ENCODE measurements at places on chromosomes 5 and 9.
A peak's percentile ranks its signal among the peaks of the same experiment; 100 is the strongest.

- DNase-seq, result no peak
These were observed 65.4 kb upstream of the ASTN2 start for GRCh38 chr9:117480253-117480652.

GRCh38 chr5:455806-456205 lies 12.8 kb downstream of the EXOC3 start:
- DNase-seq, result no peak

GRCh38 chr9:36118706-36119105 lies 17.8 kb upstream of the GLIPR2 start:
- no peak for DNase-seq

DNA sequence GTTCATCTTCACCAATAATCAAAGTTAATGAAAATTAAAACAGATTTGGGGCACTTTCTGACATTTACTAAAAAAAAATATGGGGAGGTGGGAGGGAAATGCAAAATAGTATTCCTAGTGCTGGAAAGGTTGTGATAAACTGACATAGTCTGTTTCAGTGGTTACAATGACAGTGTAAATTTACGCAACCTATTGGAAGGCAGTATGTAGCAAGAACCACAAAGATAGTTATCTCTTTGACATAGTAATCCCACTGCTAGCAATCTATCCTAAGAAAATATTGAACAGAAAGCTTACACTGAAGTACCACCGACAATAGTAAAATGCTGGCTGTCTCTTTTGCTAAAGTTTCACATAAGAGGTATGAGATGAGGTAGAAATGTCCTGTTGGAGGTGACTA lies 15.1 kb upstream of the EPB41L4B start:
- DNase-seq, result no peak

DNA sequence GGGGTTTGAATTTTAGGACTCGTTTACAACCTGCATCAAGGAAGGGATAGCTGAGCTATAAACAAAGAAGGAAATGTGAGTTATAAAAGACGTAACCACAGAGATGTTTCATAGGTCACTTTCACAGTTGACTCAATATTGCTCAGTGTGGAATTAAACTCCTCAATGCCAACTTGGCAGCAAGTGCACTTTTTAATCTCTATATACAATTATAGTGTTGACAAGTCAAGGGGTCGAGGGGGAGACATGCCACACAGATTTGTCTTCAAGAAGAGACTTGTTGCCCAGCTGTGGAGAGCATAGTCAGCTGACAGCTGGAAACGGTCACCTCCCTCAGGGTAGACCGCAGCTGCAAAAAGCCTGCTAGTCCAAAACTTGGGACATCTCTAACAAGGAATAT lies 163.4 kb upstream of the DMAC1 start:
- DNase-seq, result no peak

DNA sequence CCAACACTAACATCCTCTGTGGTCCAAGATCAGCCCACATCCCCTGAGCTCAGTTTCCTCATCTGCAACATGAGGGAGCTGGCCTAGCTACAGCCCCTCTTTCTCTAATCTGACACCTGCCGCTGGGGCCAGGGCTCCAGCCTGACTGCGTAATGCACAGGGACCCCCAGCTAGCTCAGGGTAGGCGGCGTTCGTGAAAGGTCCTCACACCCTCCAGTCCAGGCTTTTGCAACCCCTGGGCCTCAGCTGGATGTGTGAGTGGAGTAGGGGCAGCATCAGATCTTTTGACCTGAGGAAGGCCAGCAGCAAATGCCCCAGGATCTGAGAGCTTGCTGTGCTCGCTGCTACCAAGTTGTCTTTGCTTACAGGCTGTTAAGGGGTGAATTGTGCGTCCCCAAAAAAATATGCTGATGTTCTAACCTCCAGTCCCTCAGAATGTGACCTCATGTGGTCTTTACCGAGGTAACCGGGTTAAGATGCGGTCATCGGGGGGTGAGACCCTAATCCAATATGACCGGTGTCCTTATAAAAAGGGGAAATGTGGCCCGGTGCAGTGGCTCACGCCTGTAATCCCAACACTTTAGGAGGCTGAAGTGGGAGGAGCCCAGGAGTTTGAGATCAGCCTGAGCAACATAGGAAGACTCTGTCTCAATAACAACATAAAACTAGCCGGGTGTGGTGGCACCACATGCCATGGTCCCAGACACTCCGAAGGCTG lies 47.8 kb downstream of the PLPP7 start:
- DNase-seq, result no peak

- no peak for DNase-seq
These were observed 8.2 kb downstream of the SLC22A5 start for GRCh38 chr5:132377738-132378137.

GRCh38 chr5:88188458-88189132 lies 80.0 kb downstream of the TMEM161B start:
- DNase-seq, result no peak

DNA sequence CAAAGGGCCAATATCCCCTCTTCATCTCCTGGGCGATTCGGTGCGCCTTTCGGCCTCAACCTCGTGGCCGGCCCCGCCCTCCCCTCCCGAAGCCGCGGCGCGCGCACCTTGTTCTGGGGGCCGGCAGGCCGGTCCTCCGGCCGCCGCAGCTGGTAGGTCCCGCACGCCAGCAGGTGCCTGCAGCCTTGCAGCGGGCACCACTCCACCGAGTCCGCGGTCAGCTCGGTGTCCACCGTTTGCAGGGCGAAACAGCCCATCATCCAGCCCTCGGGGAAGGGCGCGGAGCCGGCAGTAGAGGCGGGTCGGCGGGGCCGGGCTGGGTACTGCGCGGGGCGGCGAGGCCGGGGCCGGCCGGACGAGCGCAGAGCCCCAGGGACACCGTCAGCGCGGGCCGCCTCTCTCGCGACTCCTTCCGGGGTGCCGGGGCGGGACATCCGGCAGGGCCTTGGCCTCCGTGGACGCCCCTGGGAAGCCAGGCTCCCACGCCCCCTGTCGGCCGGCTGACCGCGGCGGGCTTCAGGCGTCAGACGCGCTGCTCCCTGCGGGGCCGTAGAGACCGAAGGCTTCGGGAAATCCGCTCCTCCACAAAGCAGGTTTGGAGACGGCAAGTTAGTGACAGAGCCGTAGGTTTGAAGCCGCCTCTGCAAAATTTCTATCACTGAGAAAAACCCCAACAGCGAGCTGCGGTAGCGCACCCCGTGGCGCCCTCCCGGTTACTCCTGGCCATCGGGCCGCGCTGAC lies at the start of gene DPH7:
Gene DPH7, minus strand, starts transcription at position 408 of the 741 bp plus-strand sequence. Its CDS starts 148 bp downstream, at position 260.
- peak; percentile 99 for DNase-seq
